ENCODE measurements at places on chromosomes 16 and 17.

DNA sequence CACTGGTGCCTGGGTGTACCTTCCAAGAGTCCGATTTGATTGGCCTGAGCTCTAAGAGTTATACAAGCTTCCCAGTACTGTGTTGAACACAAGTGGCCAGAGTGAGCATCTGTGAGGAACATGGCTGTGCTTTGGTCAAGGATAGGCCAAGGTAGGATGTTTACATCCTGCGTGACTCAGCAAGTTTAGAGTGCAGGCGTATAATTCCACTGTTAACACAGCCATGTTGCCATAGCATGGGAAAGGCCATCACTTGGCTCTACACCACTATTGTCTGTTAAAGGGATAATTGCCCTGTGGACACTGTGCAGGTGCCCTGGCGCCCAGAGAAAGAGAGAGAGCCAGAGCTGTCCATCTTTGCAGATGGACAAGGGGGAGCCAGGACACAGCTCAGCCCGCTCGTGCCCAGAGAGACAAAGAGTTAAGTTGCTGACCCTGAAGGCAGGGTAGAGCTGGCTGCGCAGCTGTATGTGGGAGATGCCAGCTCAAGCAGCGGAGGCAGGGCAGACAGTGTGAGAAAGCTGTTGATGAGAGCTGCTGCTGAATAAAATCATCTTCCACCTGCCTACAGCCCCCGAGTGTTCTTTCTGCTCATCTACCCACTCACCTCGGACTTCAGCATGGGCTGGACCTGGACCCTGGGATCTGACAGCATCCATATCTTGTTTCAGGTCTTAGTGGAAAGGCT lies 11.7 kb downstream of the CFAP52 start:
- no peak for DNase-seq

DNA sequence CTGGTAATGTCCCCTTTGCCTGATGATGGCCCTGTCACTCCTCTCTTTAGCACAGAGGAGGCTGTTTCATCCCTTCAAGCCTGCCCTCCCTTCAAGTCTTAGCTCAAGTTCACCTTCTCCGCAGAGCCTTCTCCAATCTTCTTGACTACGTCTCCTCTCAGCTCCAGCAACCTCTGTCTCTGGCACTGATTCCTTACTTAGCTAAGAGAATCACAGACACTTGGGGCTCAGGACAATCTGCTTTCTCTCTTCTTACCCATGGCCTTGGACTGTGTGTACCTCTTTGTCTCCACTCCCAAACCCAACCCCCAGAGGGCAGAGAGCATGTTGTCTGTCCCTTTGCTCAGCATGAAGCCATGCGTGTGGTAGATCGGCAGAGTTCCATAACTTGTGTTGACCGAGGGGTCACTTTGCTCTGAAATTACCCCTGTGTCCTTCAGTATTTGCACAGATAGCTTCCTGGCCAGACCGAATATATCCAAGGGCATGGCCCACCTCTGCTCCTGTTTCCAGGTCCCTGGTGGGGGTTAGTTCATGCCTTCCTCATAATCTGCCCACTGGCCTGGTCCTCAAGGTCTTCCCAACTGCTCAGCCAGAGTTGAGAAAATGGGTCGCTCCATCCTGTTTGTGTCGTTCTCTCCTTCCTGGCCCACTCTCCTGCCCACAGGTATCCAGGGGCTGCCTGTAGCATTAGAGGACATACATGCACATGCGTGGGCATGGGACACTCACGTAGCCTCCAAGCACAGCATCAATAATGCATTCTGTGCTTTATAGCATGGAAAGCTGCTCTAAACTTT lies 41.6 kb downstream of the MAPT start:
- no peak for DNase-seq

DNA sequence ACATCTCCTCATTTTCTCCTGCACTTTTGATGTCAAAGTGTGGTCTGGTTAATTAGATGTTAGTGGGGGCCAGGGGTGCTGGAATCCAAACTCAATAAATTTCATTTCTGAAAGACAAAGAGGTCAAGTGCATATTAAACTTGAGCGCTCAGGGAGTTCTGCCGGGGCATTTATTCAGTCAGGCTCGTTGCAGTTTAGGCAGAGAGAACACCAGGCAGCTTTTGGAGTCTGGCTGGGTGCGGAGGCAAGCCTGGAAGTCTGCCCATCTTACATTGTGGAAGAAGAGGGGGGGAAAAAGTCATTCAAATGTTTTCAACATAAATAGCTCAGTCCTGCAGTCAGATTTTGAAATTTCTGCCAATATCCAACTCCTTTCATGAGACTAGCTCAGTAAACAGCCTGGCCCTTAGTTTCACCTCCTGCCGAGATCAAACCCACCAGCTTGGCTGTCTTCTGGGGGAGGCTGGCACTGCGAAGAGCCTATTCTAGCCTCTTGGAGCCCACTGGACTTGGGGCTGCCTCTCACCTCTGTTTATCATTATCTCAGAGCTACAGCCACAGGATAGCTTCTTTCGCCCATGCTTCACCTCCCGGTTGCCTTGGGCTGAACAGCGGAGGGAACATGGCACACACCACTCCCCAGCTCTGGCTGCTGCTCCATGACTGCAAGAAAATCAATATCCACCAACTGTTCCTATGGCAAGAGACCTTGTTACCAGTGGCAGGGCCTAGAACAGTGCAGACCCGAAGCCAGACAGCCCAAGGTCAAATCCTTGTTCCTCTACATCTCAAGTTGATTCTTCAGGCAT lies 177.4 kb upstream of the CDH5 start:
- DNase-seq = peak; percentile 84

DNA sequence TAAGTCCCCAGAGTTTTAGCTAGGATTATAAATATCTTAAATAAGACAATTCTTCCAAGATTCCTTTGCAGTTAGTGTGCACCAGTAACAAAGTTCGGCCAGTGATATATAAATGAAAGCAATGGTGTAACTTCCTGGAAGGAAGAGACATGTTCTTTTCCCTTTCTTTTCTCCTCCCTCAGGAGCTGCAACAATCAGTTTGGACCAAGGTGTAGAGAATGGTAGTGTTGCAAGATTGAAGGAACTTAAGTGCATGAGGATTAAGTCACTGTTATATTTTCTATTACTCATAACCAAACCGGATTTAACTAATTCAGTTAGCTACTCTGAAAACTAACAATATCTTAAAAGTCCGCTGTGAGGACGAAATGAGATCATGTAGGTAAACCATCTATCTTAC lies 68.9 kb upstream of the KCNJ16 start:
- no peak for DNase-seq

DNA sequence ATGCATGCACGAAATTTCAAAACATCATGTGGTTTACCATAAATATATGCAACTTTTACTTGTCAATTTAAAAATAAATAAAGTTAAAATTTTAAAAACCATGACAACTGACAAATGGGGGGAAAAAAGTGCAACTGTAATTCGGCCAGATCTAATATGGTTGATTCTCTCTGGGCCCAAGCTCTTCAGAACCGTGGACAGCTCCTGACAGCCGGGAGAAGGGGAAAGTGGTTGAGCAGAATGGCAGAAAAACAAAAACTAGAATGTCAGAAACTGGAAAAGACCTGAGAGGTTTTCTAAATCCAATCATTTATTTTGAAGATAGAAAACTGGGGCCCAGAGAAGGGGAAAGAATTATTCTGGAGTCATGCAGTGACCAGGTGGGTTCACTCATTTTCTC lies 126.6 kb downstream of the TMEM132E start:
- DNase-seq = peak; percentile 26

GRCh38 chr16:89853306-89853993 lies 19.9 kb upstream of the TCF25 start:
- no peak for DNase-seq

DNA sequence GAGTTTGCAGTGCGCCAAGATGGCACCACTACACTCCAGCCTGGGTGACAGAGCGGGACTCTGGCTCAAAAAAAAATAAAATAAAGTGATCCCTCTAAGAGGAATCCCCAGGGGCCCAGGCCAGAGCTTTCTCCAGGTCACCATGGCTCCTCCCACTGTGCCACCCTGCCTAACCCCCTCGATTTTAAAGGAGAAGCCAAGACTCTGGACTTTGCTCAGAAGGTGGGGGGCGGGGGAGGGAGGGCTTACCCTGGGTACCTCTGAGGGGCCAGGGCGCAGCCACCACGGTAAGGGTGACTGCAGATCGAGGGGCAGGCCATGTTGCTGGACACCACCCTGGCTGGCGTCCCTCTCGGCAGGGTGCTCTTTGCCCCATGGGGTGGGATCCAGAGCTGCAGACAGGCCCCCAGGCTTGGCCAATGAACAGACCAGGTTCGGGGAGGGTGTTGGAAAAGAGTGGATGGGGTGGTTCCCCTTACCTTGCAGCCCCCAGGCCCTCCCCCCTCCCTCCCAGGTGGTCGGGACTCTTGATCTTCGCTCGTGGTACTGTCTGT lies 455 bp upstream of the GRB7 start:
- no peak for DNase-seq

GRCh38 chr17:48011405-48012150 lies 26.0 kb downstream of the COPZ2 start:
- DNase-seq = peak; percentile 66

GRCh38 chr17:52147872-52148271 lies 10.6 kb downstream of the CA10 start:
- DNase-seq = no peak

GRCh38 chr17:65261682-65262636 lies 124.8 kb downstream of the RGS9 start:
- peak; percentile 32 for DNase-seq

GRCh38 chr16:49342336-49343265 lies 31.0 kb upstream of the C16orf78 start:
- no peak for DNase-seq

GRCh38 chr17:34665150-34665806 lies 85.9 kb downstream of the TMEM132E start:
- no peak for DNase-seq

GRCh38 chr16:88732961-88733294 lies 26.6 kb downstream of the CTU2 start:
- DNase-seq = no peak

DNA sequence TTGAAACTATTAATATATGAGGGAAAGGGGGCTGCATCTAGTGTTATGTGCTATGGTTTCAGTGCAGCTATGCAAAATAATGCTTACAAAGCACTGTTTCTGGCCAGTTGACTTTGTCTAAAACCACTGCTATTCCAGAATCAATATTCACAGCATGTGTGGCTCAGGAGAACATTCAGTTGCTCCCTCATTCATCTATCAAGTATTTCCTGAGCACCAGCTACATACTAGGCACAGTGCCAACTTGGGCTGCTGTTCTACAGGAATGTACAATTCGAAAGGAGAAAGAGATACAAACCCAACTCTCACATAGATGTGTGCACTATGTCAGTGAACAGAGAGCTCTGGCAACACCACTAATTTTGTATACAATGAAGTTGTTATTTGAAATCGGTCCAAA lies 183.0 kb downstream of the PHKB start:
- DNase-seq = peak; percentile 93

- DNase-seq = no peak
Observed at GRCh38 chr16:78509965-78510364, 410.5 kb downstream of the WWOX start.

DNA sequence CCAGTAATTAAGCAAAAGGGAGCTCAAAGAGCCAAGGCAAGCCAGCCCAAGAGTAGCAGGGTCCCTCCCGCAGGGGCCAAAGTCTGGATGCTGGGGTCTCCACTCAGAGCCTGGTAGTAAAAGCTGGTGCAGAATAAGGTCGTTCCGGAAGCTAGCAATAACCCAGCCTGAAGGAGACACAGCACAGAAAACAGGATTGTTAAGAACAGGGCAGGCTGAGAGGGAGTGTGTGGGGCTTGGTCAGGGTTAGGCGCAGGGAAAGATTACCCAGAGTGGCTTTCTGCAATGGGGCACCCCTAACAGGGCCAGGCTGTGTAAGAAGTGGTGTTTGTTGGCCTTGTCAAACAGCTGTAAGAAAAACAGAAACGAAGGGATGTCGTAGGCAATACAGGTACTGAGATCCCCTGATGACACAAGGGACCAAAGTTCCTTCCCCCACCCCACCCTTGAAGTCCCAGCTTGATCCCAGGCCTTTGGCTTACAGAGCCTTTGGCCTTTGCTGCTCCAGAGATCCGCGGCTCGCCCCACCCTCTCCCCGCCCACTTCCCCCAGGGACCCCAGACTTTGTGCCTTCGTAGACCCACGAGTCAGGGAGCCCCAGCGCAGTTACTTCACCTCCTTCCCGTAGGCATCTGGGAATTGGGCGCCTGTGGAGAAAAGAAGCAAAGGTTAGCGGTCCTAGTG lies 712 bp downstream of the TMEM256 start:
- no peak for DNase-seq

- DNase-seq = peak; percentile 23
Observed at GRCh38 chr17:48722201-48722907, at the start of gene PRAC1. TSS of gene PRAC1 (minus strand) at chr17:48722518. CDS start at chr17:48722392, 126 bp downstream.

- DNase-seq = no peak
Observed at GRCh38 chr16:1466968-1467521, 7.8 kb downstream of the CLCN7 start.

- DNase-seq = no peak
Observed at GRCh38 chr16:5024632-5025031, 9.1 kb downstream of the NAGPA start.
